Left renal cortex interstitium (tissue), 4 donors: ENCODE measurements at places on chromosomes 13 and 19. TPM values are rescaled to one million over a fixed set of nuclear protein-coding genes. Genes with fewer than 3 reads are reported as not detected.

The HOMER3 gene
- 59.6 TPM for polyA plus RNA-seq

The SACS gene
- 11.0 TPM for polyA plus RNA-seq

The MAG gene
- polyA plus RNA-seq = 5.3 TPM

The PVR gene
- 28.2 TPM for polyA plus RNA-seq

The JAK3 gene
- polyA plus RNA-seq = 4.9 TPM

The CFD gene
- 2.2 TPM for polyA plus RNA-seq

The GPR180 gene
- polyA plus RNA-seq = 7.7 TPM
